ENCODE measurements at places on chromosomes 6 and 20.

DNA sequence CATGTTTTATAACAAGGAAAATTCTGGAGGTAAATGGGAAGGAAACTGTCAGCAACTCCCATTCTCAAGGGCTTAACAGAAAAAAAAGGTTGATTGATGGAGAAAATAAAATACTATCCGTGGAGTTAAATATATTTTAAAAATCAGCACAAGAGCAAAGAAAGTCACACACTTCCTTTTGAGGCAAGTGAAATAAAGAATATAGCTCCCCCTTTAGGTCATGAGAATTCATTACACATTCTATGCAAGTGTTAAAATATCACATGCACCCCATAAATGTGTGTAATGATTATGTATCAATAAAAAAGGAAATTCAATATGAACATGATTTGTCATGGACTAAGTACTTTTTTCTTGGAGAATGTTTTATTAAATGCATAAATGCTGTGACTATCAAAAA is 349.2 kb downstream of the TPBG start:
- no peak for DNase-seq

- DNase-seq: no peak
These were observed 56.0 kb upstream of the TAB2 start for GRCh38 chr6:149261364-149262040.

- no peak for DNase-seq
These were observed 2.6 kb downstream of the SMIM29 start for GRCh38 chr6:34246249-34246562.

DNA sequence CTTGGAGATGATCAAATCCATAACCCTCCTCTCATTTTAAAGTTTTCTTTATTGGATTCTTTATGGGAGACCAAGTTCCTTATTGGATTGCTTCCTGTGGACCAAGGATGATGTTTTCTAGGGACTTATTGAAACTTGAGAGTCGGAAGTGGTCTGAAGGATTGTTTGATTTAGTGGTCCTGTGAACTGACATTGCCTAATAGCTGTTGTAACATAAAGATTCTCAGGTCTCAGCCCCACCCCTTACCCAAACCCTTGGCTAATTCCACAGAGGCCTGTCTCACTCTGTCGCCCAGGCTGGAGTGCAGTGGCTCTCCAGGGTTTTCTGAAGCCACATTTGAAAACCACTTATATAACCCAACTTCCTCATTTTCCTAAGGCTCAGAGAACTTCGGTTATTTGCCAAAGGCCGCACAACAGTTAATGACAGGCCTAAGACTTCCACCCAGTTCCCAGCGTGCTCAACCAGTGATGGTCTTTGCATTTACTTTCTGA is 77.0 kb downstream of the ATXN1 start:
- DNase-seq: no peak

DNA sequence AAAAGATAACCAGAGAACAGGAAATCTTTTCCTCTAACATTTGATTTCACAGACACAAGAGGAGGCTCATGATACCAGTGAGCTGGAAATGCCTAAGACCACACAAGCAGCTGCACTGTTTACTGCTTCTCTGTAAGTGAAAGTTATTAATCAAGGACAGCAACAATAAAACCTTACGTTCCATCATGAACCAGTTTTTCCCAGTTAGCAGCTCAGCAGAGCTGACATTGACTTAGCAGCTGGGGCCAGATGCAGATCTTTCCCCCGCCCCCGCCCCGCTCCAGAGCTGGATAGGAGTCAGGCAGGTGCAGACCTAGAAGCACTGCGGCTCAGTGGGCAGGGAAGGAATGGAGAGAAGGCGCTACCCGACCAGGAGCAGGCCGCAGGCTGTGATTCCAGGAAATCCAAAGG is 275.2 kb downstream of the GMDS start:
- DNase-seq: no peak

GRCh38 chr6:160010067-160010466 is 41.2 kb downstream of the IGF2R start:
- DNase-seq: no peak

DNA sequence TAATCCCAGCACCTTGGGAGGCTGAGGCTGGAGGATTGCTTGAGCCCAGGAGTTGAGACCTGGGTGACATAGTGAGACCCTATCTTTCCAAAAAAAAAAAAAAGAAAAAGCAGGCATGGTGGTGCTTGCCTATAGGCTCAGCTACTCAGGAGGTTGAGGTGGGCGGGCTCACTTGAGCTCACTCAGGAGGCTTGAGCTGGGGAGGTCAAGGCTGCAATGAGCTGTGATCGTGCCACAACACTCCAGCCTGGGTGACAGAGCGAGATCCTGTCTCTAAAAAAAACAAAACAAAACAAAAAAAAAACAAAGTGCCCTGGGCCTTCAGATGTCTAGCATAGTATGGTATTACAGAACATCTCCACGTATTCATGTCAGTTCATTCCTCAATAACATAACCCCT is 42.9 kb downstream of the ZFAND3 start:
- no peak for DNase-seq

GRCh38 chr20:60266177-60266823 is 308.1 kb downstream of the CDH26 start:
- no peak for DNase-seq

GRCh38 chr6:11212664-11213063 is 19.8 kb downstream of the NEDD9 start:
- DNase-seq: no peak
